ENCODE measurements at places on chromosomes 4 and X.

DNA sequence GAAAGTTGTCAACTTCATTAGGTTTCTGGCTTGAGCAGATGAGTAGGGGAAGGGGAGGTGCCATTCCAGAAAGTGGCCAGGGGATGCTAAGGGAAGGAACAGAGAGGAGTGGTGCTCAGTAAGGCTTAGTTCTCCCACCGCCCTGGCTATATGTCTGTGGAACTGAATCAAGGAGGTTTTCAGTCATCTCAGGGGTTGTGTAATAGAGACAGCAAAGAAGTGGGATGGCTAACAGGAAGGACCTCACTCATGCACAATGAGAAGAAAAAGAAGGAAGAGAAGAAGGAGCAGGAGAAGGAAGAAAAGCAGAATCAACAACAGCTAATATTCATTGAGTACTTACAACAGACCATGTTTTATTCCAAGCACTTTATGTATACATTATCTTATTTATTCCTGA lies 368.7 kb downstream of the MID1IP1 start:
- no peak for DNase-seq

DNA sequence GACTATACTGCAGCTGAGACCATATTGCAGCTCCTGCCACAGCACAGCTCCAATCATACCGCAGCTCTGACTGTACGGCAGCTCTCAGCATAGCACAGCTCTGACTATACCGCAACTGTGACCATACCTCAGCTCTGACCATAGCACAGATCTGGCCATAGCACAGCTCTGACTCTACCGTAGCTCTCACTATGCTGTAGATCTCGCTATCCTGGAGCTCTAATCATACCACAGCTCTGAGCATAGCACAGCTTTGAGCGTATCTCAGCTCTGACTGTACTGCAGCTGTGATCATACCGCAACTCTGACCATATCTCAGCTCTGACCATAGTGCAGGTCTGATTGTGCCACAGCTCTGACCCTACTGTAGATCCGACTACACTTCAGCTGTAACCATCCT lies 139.2 kb downstream of the ASMT start:
- DNase-seq: peak; percentile 68

GRCh38 chr4:36914106-36914505 lies 330.4 kb upstream of the NWD2 start:
- DNase-seq: no peak

DNA sequence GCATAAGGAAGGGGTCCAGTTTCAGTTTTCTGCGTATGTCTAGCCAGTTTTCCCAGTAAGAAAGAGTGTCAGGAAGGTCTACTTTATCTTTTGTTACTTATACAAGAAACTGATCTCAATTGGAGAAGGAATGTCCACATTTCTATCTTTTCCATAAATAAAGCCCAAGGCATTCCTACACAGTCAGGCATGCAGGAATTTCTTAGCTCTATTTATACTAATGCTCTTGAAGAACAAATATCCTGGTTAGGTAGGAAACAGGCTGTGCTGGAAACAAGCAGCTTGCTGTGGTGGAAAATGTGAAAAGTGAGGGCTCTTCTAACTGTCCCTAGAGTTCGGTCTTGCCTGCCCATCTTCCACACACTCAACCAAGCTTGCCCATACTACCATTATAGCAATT lies 37.9 kb upstream of the PITX2 start:
- peak; percentile 56 for DNase-seq

DNA sequence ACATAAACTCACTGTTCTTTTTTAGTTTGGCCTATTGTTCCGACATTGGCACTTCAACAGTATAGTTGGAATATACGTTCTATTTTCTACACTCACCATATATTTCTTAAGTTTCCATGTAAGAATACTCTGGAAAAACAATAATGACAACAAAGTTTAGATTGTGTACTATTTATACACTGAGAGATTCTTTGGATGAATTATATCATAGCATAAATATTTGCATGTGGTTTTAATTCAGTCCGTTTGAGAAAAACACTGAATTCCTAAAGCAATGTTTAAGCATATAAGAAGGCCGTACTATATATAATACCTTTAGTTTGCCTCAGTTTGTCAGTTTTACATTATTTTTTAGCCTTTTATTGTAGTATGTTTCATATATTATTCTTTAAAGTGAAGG lies 82.4 kb downstream of the RAP1GDS1 start:
- peak; percentile 45 for DNase-seq

- peak; percentile 39 for DNase-seq
Observed at GRCh38 chr4:26319949-26320537, 771 bp upstream of the RBPJ start.

DNA sequence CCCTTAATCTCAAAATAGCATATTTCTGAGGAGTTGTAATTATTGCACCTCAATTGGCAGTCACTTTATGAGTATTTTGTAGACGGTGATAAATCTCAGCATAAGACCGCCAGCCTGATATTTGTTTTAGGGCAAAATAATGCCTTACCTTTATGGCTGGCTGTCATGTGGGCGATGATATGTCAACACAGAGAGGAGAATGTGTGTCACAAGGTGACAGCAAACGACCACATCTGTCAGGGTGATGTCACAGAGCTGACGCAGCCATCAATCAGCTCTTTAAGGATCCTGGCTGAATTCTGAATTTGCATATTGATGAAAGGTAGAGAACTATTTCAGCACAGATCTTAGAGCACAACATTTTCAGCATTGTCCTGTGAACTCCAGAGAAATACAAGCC lies 209.7 kb downstream of the CEP135 start:
- no peak for DNase-seq

DNA sequence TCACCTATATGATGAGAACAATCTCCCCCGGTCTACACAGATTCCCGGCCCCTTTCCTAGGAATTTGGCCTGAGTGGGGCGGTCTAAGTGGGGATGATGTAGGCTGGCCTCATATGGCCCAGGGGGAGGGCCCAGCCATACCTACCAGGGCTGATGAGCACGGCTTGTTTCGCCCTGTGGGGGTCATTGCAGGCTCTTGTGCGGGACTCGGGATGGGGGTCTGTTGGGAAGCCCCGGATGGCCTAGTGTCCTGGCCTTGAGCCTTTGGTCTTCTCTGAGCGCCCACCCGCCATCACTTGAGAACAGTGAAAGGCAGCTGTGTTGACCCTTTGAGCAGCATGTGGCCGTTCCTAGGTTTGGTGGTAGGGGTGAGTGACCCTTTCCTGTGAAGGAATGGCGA lies 4.8 kb upstream of the CTAG2 start:
- DNase-seq: no peak

Data from fibroblast of skin of scalp (primary cell).